ENCODE measurements at places on chromosomes 4 and X.
A peak's percentile ranks its signal among the peaks of the same experiment; 100 is the strongest.

- no peaks in the 10 kb centered on the region for H3K27me3 ChIP-seq
- H3K4me3 ChIP-seq = no peak overlapping the region
- no peaks in the 10 kb centered on the region for H3K36me3 ChIP-seq
Observed at GRCh38 chr4:2394528-2394927, 23.9 kb downstream of the ZFYVE28 start.

GRCh38 chr4:159725571-159725970 is 622.7 kb downstream of the RAPGEF2 start:
- H3K27me3 ChIP-seq = no peaks in the 10 kb centered on the region
- no peak overlapping the region for H3K4me3 ChIP-seq
- no peak for DNase-seq
- no peak overlapping the region for H3K27ac ChIP-seq

- H3K36me3 ChIP-seq = no peaks in the 10 kb centered on the region
- H3K4me3 ChIP-seq = no peak overlapping the region
- H3K4me1 ChIP-seq = no peaks in the 10 kb centered on the region
- no peaks in the 10 kb centered on the region for H3K27me3 ChIP-seq
Observed at GRCh38 chr4:149980121-149980682, 98.0 kb upstream of the DCLK2 start.

DNA sequence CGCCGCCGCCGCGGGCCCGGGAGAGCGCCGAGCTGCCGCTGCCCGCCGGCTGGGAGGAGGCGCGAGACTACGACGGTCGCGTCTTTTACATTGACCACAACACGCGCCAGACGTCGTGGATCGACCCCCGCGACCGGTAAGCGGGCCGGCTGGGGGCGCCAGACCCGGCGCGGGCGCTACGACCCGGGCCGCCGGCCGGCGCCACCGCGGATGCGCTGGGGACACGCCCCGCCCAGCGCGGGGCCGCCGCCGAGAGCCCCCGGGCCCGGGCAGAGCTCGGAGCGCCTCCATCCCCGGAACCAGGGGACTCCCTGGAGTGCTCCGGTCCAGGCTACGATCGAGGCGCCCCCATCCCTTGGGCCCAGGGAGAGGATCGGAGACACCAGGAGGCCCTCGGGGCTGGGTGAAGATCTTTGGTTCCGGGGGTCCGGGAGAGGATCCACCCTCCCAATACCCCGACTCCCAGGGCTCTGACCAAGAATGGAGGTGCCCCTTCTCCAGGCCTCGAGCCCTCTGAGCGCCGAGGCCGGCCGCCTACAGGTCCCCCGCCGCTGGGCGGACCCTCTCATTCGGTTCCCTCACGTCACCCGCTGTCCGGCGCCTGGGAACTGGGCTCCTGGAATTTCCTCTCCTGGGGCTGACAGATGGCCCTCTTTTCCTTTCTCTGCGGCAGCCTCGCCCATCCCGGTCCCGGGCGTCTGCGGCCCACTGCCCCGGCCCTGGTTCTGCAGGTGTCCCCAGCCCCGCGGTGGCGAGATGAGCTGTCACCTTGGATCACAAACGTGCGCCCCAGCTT is 48.8 kb downstream of the CLDN34 start:
- H3K4me1 ChIP-seq = peaks cover 13% of the 10 kb centered on the region
- peak overlapping the region; percentile 86 for H3K27ac ChIP-seq
- H3K27me3 ChIP-seq = no peaks in the 10 kb centered on the region
- no peaks in the 10 kb centered on the region for H3K36me3 ChIP-seq
- DNase-seq = peak; percentile 68
- H3K4me3 ChIP-seq = peak overlapping the region; percentile 60

- H3K4me3 ChIP-seq = no peak overlapping the region
- no peak overlapping the region for H3K27ac ChIP-seq
- H3K4me1 ChIP-seq = no peaks in the 10 kb centered on the region
- no peaks in the 10 kb centered on the region for H3K36me3 ChIP-seq
- H3K27me3 ChIP-seq = no peaks in the 10 kb centered on the region
Observed at GRCh38 chrX:27863809-27864208, 56.0 kb downstream of the MAGEB10 start.

DNA sequence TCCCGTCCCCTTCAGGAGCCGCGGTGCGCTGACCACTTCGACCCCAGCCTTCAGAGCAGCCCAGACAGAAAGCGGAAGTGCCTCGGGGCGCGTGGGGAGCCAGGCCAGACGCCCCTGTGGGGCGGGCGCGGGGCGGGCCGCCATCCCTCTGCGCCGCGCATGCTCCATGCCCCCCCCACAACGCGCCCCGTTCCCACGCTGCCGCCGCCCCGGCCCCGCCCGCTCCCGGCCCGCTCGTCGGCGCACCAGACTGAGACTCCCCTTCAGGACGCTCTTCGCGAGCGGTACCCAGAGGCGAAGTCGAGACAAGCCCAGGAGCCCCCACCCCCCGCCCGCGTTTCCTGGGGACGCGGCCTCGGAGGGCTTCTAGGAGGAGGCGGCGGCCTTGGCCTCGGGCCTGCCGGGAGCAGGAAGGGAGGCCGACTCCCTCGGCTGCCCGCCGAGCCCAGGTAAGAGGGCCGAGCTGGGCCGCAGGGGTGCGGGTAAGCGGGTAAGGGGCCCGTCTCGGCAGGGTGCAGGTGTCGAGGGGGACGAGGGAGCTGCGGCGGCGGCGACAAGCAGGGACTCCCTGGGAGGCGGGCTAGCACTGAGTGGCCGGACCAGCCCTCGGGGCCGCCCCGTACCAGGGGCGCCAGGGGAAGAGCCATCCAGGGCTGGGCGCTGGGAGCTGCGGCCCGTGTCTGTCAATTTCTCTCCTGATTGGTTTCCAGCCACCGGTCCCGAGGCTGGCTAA is at the start of gene ZFP92:
Gene ZFP92 (plus strand): TSS at position 218 of the 733 bp plus-strand sequence. CDS start 6,851 bp downstream, outside the sequence.
- H3K36me3 ChIP-seq = no peaks in the 10 kb centered on the region
- DNase-seq = peak; percentile 79
- H3K4me1 ChIP-seq = no peaks in the 10 kb centered on the region
- H3K27me3 ChIP-seq = no peaks in the 10 kb centered on the region
- peak within 1 kb of the TSS; percentile 56 for H3K4me3 ChIP-seq
- no peak within 1 kb of the TSS for H3K27ac ChIP-seq

DNA sequence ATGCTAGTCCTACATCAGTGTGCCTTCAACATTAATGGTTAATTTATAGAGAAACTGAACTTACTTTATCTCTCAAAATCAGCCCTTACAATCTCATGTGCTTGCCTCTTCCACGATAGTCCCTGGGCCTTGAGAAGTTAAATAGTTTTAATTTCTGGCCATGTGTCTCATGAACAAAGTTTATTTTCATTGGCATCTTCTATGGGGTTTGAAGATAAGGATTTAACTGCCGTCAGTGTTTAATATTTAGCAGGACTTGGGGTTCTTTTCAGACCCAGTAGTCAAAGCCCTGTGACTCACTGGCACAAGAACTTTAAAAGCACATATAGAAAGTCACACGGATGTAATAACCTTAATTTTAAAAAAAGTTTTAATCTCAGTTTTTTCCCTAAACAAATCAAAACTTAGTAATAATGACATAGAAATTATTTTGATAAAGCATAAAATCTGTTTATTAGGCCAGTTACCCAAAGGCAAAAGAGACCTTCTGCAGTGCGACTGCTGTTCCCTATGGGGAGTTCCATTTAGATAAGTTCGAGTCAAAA is 10.1 kb upstream of the MPP1 start:
- no peaks in the 10 kb centered on the region for H3K27me3 ChIP-seq
- H3K4me1 ChIP-seq = no peaks in the 10 kb centered on the region
- H3K36me3 ChIP-seq = no peaks in the 10 kb centered on the region
- H3K27ac ChIP-seq = no peak overlapping the region
- DNase-seq = no peak

DNA sequence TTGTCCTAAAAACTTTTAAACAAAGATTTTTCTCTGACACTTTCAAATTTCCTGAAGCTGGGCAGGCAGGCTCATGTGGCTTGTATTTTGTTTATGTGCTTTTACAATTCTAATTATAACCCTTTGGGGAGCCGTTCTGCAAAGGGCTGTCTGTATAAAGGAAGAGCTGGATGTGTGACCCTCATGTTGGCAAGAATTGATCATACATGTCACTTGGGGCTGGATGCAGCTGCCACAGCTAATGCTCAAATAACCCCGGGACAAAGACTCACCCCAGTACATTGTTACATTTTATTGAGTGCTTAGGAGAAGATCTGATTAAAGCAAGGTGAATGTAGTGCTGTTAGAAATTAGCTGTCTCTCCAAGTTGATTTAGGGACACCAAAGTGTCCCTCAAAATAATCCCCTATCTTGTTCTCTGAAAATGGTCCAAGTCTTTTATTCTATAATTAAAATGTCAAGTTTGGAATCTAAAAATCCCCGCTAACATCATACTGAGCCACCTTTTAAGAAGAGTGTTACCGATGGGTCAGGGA is 13.0 kb upstream of the DAPP1 start:
- H3K4me1 ChIP-seq = peaks cover 5% of the 10 kb centered on the region
- no peak overlapping the region for H3K4me3 ChIP-seq
- no peak overlapping the region for H3K27ac ChIP-seq
- DNase-seq = no peak
- H3K36me3 ChIP-seq = no peaks in the 10 kb centered on the region
- H3K27me3 ChIP-seq = no peaks in the 10 kb centered on the region

Data from upper lobe of right lung (tissue), 1 donor.